Astrocyte of the hippocampus (primary cell): ENCODE measurements at places on chromosomes 5 and 9.

GRCh38 chr5:128384068-128384467, 154.0 kb downstream of the FBN2 start:
- DNase-seq, result no peak

GRCh38 chr9:92122800-92123199, 7.6 kb upstream of the SPTLC1 start:
- DNase-seq, result no peak

GRCh38 chr5:94544031-94544650, 74.3 kb downstream of the KIAA0825 start:
- peak; percentile 29 for DNase-seq

- DNase-seq, result peak; percentile 92
Observed at GRCh38 chr9:127899128-127899943, at the start of gene ST6GALNAC6. Gene ST6GALNAC6 (minus strand): TSS chr9:127899603. CDS start chr9:127897981, 1,622 bp downstream.

DNA sequence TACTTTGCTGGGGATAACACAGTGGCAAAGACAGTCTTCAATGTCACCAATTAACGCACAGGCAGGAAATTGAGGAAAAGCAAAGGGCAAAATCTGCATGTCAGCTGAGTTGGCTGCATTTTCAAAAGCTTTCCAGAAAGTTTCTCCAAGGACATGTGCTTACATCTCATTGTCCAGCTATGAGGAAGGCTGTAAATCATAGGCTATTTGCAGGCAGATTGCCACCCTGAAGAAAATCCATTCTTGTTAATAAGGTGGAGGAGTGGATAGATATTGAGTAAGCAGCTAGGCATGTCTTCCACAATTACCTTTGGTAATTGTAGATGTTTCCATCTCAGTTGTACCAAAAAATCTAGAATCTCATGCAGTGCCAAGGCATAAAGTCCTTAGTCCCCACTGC, 278.0 kb upstream of the NUDT12 start:
- no peak for DNase-seq

- peak; percentile 89 for DNase-seq
Observed at GRCh38 chr9:121529237-121529987, 29.8 kb upstream of the GGTA1 start.

DNA sequence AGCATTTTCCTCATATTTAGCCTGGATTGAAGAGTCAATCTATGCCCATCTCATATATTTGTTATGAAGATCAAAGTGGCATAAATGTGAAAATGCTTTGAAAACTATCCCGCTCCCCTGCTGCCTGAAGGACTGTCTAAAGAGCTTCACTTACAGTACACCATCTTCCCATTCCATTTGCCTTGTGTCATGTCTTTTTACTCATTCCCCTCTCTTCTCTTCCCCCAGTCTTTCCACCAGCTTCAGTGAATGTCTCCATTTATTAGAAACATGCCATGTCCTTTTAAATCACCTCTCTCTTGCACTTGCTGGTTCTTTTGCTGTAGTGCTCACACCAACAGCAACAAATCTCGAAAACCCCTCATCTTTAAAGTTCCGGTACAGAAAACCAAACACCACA, 192.7 kb upstream of the SGCD start:
- DNase-seq, result no peak

DNA sequence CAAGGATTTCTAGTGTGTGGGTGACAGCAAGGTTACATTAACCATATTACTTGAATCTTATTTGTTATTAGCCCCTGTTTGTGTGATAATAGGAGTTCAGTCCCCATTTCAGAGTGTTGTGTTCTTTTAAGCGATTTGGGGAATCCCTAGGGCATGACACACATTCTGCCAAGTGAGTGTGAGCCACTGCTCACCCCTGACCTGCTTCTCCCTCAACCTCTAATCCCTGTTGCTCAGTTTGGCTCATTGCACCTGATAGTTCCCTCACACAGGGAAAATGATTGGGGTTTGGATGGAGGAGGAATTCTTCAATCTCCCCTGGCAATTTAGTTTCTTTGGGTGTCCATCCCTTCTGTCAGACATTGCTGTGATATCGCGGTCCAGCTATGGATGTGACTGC, 149.2 kb downstream of the DMRTA1 start:
- no peak for DNase-seq

- DNase-seq, result no peak
Observed at GRCh38 chr5:84260939-84261338, 123.7 kb downstream of the EDIL3 start.

- DNase-seq, result peak; percentile 83
Observed at GRCh38 chr5:54905942-54906537, 79.4 kb downstream of the ESM1 start.

DNA sequence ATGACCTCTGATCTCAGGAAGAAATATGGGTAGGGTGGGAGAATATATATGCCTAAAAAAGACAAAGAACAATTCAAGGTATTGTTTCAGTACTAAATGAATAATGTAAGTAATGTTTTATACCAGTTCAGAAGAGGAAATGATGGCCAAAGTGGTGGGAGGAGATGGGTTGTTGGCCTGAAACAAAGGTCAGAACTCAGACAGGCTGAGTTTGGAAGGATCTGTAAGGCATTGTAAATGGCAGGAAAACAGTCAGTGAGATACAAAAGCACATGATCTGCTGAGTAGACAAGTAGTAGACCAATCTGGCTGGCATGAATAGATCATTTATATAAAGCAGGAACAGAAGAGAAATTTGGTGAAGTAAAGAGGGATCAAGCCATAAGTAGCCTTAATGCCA, 175.8 kb upstream of the PLCXD3 start:
- DNase-seq, result no peak

- DNase-seq, result no peak
Observed at GRCh38 chr5:84285641-84286637, 98.7 kb downstream of the EDIL3 start.

DNA sequence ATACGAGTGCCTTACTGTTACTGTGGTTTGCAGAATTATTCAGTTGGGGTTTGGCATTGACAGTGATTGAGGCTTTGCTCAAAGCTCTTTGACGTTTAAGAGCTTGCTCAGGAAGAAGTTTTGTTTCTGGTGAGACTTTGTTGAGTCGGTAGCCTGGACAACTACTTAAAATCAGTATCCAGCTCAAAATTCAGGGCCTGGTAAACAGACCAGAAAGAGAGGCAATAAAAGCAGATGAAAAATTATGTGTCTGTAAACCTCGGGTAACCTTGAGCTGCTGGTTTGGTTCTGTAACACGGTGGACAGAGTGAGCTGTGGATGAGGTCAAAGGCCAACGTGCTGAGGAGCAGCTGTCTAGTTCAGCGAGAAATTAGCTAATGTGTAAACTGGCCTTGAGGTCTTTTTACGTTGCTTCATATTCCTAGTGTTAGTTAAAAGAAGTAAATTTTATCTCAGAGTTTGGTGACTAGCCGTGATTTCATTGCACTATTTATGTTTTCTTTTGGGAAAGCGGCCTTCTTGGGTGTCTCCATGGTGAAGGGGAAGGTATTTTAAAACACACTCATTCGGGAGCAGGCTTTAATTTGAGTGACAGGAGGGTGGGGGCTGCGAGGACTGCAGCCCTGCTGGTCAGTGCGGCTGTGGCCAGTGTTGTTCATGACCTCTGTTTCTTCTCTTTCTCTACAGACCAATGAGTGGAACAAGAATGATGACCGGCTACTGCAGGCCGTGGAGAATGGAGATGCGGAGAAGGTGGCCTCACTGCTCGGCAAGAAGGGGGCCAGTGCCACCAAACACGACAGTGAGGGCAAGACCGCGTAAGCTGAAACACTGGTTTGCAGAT, 82.0 kb upstream of the TTC23L start:
- peak; percentile 54 for DNase-seq

DNA sequence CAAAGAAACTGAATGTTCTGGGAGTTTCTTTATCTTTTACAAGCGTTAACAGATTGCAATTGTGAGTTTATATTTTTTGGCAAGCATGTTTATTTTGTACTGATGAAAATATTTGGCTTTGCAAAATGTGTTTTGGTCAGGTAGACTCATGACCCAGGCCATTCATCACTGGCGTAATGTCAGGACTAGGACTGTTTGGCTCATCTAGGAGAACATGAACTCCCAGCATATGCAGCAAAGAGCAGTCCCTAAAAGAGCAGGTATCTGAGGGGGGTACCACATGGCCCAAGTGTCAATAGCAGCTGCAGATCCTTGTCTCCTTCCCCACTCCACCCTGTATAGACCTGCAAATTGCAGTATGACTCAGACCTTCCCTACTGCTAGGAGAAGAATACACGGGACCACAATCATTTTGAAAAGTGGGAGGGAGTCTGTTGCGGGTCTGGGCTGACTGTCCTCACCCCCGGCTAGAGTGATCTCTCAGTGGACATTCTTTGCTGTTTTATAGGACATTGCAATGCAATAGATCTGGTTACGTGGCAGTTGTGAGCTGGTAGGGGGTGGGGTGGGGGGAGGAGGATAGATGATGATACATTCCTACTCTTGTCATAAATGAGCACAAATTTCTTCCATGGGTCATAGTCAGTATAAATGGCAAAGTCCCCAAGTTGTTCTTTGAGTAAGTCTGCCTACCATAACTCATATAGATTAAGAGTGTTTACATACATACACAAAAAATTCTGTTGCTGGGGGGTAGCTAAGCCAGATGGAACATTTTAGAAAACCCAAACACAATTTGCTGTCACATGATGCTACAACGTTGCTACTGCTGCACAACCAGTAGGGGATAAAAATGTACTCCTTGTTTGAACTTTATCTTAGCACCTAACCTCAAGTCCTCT, 20.8 kb upstream of the SNCAIP start:
- DNase-seq, result peak; percentile 32

DNA sequence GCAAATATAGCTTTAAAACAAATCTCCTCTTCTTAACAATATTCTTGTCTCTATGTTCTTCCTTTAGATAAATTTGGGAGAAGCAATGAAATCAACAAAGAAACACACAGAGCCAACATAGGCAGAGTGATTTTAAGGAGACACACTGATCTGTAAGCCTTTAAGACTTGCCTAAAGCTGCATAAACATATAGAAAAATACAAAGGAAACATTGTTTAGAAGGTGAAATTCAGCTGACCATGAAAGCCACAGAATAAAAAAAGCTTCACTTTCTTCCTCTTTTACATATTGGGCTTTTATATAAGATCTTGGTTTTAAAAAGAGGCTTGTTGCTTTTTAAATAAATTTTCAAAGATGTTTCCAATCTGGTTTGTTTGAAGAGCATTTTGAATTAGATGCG, 1277.5 kb downstream of the EFNA5 start:
- DNase-seq, result no peak

GRCh38 chr5:157665467-157666070, 5.8 kb upstream of the C5orf52 start:
- DNase-seq, result peak; percentile 45

DNA sequence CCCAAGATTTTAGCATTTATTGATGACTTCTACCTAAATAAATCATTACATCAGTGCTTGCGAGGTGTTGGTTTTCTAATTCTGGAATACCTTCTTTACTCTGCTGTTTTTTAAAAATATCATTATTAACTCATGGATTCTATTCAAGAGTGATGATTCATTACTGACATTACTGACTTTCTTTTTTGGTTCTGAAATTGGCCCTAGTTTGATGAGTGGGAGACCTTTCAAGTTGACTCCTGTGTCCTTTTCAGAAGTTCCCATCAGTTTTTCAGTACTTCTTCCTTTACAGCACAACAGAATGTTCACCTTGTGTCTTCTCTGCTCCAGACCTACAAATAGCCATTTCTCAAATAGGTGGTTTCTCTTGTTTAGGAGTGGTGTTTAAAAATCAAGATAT, 114.1 kb downstream of the PCSK5 start:
- DNase-seq, result no peak

DNA sequence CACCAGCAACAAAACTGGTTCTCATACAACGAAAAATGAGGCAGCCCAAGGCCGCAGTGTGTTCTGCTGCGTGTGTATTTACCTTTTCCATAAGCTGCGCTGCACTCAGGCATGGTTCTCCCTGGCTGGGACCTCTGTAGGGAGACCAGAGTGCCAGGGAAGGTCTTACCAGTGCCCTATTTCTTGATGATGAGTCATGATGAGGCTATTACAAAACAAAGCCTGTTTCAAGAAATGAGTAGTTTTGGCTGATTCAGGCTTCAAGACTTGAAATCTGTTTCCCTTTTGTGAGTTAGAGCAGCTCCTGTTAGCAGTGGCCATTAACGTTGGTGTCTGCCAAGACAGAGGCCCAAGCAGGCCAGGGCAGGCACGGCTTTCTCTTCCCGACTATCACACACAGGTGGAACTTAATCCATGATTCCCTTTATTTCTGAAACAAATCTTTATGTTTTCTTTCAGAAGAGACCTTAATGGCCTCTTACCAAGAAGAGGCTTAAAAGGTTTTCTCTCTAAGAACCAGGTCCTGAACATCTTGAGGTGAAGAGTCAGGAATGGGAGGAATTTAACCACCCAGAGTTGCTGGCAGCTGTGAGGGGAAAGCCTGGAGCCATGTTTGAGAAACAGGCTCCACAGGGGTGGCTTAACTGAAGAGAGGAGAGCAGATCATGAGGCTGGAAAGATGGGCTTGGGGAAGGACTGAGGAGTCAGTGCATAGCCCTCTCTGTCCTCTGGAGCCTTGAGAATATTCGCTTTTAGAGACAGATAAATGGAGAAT, 41.4 kb upstream of the TIFAB start:
- DNase-seq, result peak; percentile 85

- peak; percentile 22 for DNase-seq
Observed at GRCh38 chr5:168974082-168974481, 326.9 kb downstream of the SLIT3 start.

DNA sequence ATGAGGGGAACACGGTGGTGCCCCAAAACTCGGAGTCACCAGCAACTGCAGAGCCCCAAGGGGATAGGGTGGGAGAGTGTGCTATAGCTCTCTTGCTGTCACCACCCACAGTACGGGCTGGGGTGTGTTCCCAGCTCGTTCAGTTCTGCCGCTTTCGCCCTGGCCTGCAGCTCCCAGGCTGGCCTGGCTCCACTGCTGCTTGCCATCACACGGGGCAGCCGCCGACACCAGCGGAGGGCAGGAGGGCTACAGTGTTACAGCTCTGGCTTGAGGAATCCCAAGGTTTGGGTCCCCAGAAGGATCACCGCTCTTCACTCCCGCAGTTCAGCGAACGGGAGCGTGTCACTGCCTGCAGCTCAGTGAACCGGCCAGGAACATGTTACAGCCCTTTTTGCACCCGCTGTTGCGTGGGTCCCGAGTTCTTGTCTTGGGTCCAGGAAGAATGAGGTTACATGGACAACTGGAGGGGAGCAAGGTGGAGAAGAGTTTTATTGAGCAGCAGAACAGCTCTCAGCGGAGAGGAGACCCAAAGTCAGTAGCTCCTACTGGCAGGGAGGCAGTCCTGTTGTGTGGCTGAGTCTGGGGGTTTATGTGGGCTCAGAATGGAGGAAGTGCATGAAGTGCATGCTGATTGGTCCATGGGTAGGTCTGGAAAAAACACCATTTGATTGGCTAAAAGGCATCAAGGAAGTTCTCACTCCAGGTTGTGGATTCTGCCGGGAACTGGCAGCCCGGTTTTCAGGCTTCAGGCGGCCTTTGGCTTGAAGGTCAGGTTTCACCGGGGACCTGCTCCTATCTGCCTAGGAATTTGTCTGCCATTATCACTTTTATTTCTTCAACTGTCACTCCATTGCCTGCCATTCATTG, 113.4 kb downstream of the EHMT1 start:
- DNase-seq, result no peak
